ENCODE measurements at places on chromosomes 16 and 17.
A peak's percentile ranks its signal among the peaks of the same experiment; 100 is the strongest.

DNA sequence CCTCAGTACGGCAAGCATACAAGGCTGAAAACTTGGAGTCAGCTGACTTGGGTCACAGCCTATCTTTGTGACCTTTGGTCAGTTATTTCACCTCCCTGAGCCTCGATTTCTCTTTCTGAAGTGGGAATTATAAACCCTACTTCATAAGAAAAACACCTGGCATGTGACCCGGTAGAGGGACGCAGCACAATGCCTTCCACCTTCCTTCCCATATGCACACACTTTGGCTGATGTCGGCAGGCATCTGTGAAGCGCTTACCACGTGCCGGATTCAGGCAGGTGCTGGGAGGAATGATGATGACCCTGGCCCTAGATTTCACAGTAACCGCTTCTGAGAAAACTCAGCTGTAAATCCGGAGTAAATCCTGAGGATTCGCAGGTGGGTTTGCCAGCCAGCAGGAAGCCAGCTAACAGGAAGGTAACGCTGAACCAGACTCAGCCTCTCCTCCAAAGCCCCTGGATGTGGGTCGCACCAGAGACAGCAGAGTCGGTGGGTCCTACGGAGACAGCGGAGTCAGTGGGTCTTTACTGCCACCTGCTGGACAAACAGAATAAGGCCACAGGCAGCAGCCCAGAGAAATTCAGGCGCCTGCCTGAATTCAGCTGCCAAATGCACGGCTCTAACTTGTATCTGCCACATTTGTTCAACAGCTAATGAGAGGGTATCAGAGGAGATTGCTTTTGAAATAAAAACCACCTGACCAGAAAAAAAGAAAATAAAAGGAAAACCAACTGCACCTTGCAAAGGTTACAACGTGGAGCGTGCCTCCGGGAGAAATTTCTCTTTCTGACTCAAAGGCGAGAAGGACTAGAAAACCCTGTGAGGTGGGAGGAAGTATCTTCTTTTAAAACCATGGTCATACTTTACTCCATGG lies 16.6 kb downstream of the COPRS start:
- peak; percentile 39 for DNase-seq

GRCh38 chr16:58507963-58508670 lies 7.2 kb upstream of the SETD6 start:
- no peak for DNase-seq

- DNase-seq: no peak
Measured at GRCh38 chr17:44360144-44360533, 3.5 kb downstream of the FAM171A2 start.

DNA sequence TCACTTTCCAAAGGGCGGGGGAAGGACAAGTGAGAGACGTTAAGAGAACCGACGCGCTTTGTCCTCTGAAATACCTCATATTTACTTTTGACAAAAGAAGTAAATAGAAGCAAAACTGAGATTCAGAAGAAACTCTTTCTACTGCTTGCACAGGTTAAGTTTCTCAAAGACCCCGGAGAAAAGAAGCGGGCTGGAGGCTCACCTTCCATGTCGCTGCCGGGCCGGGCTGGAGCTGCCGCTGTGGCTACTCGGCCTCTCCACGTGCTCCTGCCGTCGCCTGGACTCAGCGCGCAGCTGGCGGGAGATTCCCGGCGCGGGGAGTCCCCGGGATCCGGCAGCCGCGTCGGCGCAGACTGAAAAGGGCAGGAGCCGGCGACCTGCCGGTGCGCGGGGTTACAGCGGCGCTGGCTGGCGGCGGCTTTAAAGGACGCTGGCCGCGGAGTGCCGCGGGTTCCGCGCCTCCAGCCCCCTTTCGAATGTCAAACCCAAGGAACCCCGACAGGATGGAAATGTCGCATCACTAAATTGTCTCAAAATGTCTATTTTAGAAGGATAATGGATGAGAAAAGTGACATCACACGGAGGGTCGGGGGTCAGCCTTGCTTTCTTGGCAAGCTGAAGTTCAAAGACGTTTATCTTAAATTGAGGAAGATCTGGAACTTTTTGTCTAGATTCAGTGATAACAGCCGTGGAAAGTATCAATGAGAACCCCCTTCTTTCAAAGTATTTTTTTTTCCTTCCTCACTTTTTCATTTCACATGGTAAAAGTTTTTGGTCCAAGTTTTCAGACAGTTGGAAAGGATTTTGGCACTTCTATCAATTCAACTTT lies at the start of gene IKZF3:
Gene IKZF3, minus strand, starts transcription at position 395 of the 829 bp plus-strand sequence. Its CDS starts 186 bp downstream, at position 209.
- no peak for DNase-seq

GRCh38 chr17:81118308-81119221 lies 46.7 kb upstream of the PVALEF start:
- no peak for DNase-seq

DNA sequence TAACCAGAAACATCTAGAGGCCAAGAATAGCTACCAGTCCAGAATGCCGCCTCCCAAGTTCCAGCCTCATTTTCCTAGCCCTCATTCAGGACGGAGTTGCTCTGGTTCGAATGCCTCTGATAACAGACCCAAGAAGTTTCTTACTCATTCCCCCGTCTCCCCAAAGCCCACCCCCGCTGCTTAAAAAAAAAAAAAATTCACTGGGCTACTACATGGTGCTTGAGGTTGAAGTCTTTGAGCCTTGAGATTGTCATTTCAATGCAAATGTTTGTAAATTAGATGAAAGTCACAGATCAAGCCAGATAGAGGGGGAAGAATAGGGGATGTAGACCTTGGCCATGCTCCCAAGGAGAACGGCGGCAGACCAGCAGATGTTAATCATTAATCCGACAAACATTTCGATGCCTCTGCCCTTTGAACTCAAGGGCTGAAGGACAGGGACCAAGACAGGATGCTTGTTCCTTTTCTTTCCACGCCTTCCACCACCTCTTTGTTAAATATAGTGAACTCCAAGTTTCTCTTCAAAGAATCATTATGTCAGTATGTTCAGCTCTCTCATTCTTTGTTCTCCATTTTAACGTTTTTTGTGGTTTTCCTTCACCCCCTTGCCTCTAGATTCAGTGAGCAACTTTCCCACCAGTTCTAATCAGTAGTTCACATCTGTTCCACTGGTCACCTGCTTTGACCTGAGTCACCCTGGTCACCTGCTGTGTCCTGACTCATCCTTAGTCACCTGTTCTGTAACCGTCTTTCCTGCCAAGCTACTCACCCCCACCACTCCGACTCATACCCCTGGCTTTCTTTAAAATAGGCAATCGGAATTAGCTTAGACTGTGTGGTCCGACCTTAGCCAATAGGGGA lies 190.3 kb downstream of the CPPED1 start:
- no peak for DNase-seq

DNA sequence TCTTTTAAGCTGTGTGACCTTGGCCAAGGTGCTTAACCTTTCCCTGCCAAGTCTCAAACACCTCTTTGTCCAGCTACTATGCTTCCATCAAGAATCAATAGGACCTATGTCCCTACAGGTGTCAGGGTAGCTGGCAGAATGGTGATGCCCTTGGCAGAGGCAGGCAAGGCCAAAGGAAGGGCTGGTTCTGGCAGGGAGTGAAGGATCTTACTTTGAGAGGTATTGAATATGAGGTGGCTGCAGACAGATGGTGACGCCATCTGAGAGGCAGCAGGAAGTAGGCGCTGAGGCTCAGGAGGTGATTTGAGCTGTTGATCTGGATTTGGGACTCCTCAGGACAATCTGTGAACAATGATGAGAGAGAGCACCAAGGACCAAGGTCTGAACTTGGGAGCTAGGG lies 12.5 kb downstream of the ABCC3 start:
- DNase-seq: no peak

- no peak for DNase-seq
Measured at GRCh38 chr16:51041546-51041945, 109.5 kb downstream of the SALL1 start.

GRCh38 chr16:23485841-23486240 lies 24.5 kb downstream of the GGA2 start:
- DNase-seq: no peak

GRCh38 chr16:84670063-84670462 lies 21.8 kb downstream of the KLHL36 start:
- no peak for DNase-seq

DNA sequence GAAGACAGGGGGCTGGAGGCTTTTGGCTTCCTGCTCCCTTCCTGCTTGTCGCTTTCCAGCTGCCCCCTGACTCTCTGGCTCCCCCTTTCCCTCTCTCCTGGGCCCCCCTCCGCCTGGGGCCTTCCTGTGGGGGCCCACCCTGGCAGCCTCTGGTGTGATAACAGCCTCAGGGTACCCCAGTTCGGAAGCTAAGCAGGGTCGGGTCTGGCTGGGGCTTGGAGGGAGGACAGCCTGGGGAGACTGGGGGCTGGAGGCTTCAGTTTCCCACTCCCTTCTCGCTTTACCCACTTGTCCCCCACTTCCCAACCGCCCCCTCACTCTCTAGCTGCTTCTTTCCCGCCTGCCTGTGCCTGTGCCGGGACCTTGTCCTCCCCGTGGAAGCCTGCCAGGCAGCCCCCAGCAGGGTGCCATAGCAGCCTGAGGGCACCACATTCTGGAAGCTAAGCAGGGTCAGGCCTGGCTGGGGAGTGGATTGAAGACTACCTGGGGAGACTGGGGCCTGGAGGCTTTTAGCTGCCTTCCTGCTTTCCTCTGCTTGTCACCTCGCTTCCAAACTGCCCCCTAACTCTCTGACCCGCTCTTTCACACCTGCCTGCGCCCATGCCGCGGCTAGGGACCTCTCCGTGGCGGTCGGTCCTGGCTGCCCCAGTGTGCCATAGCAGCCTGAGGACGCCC lies 2275.5 kb downstream of the TP53TG3F start:
- DNase-seq: no peak

- DNase-seq: no peak
Measured at GRCh38 chr17:58280480-58281217, at the start of gene MPO. TSS of gene MPO (minus strand) at chr17:58280935. CDS start at chr17:58280758, 177 bp downstream.

DNA sequence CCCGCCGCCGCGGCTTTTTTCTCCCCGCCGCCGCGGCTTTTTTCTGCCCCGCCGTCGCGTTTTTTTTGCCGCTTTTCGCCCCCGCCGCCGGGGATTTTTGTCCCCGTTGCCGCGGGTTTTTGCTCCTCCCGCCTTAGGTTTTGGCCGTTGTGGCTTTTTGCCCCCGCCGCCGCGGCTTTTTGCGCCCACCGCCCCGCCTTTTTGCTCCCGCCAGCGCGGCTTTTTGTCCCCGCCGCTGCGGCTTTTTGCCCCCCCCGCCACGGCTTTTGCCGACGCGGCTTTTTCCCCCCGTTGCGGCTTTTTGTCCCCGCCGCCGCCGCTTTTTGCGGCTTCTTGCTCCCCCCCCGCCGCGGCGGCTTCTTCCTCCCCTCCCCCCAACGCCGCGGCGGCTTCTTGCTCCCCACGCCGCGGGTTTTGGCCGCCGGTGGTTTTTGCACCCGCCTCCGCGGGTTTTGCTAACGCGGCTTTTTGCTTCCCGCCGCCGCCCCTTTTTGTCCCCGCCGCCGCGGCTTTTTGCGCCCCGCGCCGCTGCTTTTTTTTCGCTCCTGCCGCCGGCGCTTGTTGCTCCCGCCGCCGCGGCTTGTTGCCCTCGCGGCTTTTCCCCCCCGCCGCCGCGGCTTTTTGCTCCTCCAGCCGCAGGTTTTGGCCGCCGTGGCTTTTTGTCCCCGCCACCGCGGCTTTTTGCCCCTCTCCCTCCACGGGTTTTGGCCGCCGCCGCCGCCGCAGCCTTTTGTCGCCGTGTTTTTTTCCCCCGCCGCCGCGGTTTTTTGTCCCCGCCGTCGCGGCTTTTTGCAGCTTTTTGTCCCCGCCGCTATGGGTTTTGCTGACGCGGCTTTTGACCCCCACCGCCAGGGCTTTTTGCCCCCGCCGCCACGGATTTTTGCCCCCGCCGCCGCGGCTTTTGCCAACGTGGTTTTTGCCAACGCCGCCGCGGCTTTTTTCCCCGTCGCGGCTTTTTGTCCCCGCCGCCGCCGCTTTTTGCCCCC lies 150.3 kb downstream of the KCNJ18 start:
- no peak for DNase-seq

DNA sequence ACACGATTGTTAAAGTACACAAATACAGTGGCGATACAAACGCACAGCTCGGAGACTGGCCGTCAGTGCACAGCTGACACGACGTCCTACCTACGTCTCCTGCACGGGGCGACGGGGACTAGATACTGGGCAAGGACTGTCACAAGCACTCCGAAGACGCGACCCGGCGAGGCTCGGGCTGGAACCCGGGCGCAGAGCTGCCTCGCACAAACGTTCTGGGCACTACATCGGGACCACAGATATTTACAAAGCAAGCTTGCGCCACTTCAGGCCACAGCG lies 13.8 kb downstream of the SLC16A3 start:
- no peak for DNase-seq

DNA sequence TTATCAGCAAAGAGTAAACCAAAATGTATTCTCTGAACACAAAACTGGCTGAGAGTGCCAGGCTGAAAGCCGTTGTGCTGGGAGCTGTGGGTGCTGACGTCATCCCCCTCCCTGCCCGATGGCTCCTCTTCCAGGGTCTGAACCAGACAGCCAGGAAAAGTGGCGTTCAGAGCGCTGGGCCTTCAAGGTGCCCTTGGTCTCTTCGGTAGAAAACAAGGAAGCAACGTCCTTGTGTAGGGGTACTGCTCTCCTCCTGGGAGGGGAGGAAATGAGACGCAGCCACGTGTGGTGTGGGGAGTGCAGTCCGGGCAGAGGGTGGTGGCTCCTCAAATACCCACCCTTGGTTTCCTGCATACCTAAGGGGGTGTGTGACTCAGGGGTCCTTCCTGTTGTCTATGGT lies 394.7 kb downstream of the SEC14L1 start:
- no peak for DNase-seq

GRCh38 chr16:48958681-48959080 lies 323.0 kb downstream of the CBLN1 start:
- DNase-seq: no peak

- DNase-seq: peak; percentile 40
Measured at GRCh38 chr17:75645889-75646637, 12.8 kb downstream of the SMIM5 start.

DNA sequence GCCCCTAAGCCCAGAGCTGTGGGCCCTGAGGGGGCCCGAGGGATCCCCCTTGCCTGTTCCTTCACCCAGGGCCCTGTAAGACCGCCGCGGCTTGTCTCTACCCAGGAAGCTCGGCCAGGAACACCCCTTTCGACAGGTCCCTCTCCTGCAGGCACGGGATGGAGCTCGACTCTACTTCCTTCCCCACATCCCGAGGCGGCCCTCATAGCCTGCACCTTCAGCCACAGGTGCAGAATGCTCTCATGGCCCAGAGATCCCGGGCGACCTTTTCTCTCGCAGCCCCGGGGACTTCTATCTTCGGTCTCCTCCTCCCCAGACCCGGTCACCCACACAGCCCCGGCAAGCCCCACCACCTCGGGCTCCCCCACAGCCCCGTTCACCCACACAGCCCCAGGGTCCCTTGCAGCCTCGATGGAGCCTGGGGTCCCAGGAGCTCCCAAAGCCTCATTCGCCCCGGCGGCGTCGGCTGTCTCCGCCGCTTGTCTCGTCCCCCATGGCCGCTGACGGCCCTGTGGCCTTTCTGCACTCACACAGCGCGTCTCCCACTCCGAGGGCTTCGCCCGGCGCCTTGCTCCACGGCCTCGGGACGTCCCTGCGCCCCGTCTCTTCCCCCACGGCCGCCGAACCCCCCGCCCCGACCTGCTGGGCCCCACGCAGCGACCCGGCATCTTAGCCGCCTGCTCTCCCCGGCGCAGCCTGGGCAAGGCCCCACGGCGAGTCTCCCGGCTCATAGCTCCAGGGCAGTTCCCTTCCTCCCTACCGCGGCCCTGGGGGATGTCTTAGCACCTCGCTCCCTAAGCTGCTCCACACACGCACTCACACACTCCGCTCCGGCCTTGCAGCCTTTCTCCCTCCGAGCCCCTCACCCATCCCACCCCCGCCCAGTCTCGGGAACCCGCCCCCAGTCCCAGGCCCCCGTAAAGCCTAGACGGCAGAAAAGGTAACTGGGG lies 650 bp downstream of the KIAA0753 start:
- DNase-seq: no peak
